ENCODE measurements at places on chromosomes 7 and 10. TPM values are rescaled to one million over a fixed set of nuclear protein-coding genes. Genes with fewer than 3 reads are reported as not detected.

Gene ACSM6
- polyA plus RNA-seq, result not detected

- DNase-seq, result no peak
These were observed 233.8 kb downstream of the SORCS1 start for GRCh38 chr10:106930751-106931150.

- DNase-seq, result no peak
These were observed 10.1 kb downstream of the OTUD1 start for GRCh38 chr10:23448802-23449570.

GRCh38 chr10:44983895-44984278 is 5.3 kb upstream of the DEPP1 start:
- no peak for DNase-seq

DNA sequence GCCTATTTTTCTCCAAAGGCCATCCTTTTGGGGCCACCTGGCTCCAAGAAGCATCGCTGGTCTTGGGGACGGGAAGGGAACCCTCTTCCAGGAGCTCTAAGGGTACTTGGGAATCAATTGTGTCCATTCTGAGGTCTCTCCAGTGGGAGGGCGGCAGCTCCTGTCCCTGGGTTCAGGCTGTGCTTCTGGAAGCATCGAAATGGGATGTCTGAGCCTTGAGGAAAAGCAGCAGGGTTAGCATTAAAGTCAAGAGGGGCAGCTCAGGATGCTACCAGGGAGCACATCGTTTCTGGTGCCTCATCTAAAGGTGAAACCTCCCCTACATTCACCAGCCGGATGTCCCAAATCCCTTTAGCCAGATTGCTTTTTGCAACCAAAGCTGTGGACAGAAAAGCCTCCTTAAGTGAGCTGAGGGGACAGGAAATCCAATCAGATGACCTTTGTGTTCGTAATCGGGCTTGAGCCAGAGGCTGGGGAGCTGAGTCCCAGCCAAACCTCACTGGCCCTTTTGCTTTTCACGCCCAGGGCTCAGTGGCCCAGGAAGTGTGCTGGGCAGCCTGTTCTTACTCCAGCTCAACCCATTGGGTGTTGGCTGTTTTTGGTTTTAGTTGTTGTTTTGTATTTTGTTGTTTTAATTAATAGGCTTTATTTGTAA is 88.8 kb upstream of the ANLN start:
- no peak for DNase-seq

DNA sequence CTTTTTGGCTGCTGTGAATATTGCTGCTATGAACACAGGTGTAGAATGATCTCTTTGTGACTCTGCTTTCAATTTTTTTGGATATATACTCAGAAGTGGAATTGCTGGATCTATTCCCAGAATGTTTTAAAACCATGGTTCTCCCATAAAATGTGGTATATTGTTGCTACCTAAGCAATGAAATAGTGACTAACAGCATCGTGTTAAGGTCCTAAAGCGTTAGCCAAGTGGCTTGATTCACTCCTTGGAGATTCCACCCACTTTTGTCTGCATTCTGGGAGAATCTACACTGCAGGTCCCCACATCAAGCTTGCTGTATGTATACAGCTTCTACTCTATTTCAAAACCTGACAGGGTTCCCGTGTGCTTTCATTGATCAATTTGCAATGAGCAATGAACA is 105.6 kb downstream of the CDK6 start:
- DNase-seq, result no peak

Gene LRRTM3
- not detected for polyA plus RNA-seq

- DNase-seq, result no peak
These were observed 15.1 kb downstream of the CAMK2B start for GRCh38 chr7:44310221-44310848.

Gene STRIP2
- 1.7 TPM for polyA plus RNA-seq

- no peak for DNase-seq
These were observed 145.9 kb downstream of the CTNNA3 start for GRCh38 chr10:67550046-67550445.

DNA sequence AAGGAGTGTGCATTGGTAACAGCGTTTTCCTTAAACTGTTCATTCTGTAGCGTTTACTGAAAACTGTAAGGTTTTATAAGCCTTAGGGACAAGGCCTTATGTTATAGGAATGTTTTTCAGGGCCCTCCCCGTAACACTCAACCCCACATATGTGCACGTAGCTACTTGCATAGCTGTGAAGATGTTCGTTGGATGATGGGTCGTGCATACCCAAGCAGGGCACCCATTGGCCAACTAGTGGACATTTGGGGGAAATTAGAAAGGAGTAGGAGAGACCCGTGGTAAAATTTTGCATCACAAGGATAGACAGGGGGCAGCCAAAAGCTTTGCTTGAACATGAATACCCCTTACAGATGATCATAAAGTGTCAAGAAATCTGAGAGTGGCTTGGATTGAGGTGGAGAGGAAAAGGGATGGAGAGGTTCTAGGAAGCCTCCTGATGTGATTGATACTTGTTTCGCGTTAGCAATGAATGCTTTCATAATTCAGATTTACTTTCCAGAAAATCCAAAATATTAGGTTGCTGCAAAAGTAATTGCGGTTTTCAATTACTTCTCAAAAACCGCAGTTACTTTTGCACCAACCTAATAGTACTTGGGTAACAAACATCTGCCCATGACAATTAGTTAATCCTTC is 878 bp downstream of the SEC61A2 start:
- DNase-seq, result peak; percentile 33

- DNase-seq, result no peak
These were observed 97.5 kb downstream of the MICALL2 start for GRCh38 chr7:1361756-1362125.

GRCh38 chr7:46565253-46566096 is 644.4 kb upstream of the IGFBP3 start:
- no peak for DNase-seq

DNA sequence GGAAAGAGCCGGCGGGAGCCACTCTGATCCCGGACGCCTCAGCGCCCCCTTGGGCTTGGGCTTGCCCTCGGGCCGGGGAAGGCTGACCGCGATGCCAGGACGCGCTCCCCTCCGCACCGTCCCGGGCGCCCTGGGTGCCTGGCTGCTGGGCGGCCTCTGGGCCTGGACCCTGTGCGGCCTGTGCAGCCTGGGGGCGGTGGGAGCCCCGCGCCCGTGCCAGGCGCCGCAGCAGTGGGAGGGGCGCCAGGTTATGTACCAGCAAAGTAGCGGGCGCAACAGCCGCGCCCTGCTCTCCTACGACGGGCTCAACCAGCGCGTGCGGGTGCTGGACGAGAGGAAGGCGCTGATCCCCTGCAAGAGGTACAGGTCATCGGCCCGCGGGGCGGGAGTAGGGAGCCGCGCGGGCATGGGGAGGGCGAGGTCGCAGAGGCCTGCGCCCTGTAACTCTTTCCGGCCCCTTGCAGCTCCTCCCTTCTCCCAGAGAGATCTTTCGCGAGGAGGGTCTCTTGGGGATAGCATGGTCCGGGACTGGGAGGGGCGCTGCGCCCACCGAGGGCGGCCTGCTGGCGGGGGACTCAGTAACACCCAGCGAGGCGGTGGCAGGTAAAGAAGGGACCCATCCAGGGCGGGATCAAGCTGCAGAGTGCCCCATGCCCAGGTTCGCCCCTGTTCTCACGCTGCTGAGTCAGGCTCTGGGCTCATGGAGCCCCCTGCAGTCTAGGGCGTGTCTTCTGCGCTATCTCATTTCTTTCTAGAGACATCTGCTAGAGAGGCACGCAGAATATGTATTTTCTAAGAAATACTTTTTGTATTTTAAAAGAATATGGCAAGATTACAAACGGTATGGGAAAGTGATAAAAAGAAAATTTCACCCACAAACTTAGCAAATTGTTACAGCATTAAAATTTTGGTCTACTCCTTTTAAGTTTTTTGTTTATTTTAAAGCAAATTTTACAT is 687 bp downstream of the EPDR1 start:
- no peak for DNase-seq

Gene SPDYE16
- polyA plus RNA-seq, result not detected

Gene MEST
- 236 TPM for polyA plus RNA-seq

Gene SRRM3
- 2.0 TPM for polyA plus RNA-seq

GRCh38 chr7:69358163-69358821 is 240.0 kb upstream of the AUTS2 start:
- DNase-seq, result no peak

DNA sequence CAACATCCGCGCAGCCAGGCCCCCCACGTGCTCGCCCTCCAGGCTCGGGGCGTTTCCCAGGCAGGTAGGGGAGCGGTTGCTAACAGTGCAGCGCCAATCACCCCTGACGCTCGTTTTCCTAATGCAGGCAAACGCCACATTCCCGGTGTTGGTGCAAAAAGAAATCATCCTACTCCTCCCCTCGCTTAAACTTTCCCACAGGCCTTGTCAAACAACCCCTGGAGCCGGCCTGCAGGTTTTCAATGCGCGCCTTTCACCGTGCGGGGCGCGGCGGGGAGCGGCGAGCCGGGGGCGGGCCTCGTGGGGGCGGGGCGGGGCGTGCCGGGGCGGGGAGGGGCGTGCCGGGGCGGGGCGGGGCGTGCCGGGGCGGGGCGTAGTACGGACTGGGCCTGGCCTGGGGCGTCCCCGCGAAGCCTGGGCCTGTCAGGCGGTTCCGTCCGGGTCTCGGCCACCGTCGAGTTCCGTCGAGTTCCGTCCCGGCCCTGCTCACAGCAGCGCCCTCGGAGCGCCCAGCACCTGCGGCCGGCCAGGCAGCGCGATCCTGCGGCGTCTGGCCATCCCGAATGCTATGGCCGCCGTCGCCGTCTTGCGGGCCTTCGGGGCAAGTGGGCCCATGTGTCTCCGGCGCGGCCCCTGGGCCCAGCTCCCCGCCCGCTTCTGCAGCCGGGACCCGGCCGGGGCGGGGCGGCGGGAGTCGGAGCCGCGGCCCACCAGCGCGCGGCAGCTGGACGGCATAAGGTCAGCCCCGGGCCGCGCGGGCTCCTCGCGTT is at the start of gene ECHDC3:
TSS of gene ECHDC3 (plus strand) at position 374 of the 770 bp plus-strand sequence. CDS start at position 569, 195 bp downstream.
- no peak for DNase-seq

DNA sequence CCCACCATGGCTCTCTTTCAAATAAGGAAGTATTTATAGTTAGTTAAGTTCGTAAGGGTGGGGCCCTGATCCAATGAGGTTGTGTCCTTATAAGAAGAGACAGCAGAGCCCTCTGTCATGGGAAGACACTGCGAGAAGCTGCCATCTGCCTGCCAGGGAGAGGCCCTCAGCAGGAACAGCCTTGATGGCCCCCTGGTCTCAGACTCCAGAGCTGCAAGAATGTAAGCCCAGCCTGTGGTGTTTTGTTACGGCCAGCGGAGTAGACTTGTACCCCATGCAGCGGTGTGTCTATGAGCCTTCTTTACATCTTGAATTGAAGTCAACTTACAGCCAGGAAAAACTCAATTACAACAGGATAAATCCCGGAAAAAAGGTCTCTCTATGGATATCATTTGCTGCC is 14.3 kb upstream of the LARP4B start:
- no peak for DNase-seq

Gene FRMD4A
- polyA plus RNA-seq, result 45.7 TPM

GRCh38 chr10:48271047-48271730 is 3.3 kb downstream of the FRMPD2 start:
- no peak for DNase-seq

DNA sequence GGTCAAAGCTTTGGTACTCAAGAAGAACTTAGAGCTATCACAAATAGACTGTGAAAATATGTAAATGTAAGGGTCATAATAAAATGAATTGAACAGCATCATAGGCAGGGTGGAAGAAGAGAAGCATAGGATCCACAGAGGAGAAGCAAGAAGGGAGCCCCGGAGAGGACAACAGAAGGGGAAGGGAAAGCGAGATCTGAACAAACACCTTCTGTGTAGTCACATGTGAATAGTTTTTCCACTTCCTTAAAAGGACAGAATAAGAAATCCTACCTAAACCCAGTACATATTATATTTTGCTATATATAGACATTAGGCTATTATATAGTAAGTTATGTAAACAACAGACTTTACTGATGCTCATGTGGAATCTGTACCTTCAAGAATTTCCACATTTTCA is 160.2 kb downstream of the DKK1 start:
- DNase-seq, result no peak

Gene PNLIPRP1
- not detected for polyA plus RNA-seq

Gene POLL
- polyA plus RNA-seq, result 16.4 TPM

DNA sequence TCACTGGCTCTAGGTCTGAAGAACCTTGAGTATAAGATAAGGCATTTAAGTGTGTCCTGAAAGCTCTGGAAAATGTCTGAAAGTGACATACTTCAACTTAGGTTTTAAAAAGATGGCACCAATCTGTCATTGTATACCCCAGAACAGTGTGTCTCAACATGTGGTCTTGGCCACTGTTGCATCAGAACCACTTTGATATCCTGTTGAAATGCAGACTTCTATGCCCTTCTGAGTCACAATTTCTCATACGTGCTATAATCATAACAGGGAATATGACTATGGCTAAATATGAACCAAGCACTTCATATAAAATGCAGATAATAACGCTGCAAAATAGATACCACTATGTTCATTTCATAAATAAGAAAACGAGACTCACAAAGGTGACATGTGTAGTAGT is 38.0 kb upstream of the GPAM start:
- no peak for DNase-seq

GRCh38 chr10:87593702-87594101 is 66.0 kb upstream of the PAPSS2 start:
- DNase-seq, result peak; percentile 11

Gene NXPH1
- not detected for polyA plus RNA-seq

- DNase-seq, result no peak
These were observed 188.6 kb upstream of the LYZL2 start for GRCh38 chr10:30818010-30818660.

DNA sequence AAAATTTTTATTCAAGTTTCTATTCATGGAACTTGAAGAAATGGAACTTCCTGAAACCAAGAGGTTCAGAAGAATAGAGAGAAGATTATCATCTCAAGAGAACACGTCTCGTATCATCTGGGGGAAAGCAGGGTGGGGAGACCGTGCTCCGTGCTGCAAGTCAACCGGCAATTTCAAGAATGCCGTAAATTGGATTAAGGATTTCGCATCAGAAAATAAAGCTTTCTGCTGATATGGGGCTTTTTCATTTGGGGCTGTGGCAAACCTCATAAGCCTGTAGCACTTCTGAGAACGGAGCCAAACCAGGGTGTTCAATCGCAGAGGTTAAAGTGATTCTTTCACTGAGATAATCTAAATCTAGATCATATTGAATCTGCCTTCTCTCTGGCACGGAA is 150.1 kb upstream of the NPS start:
- DNase-seq, result no peak

DNA sequence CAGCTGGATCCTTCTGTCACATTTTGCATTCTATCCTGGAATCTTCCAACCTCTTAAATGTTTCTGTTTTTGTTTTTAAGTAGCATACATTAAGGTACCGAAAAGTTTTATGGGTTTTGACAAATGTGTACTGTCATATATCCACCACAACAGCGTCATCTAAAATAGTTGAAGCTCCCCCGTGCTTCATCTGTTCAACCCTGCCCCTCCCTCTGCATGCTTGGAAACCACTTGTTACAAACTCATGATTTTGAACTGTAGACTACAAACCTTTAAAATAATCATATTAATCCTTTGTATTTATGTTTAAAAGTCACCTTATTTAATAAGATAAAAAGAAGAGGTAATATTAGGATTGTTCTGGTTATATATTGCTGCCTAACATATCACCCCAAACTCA is 182.8 kb upstream of the SMIM30 start:
- no peak for DNase-seq

Data from AG04450 (cell line).